ENCODE measurements at places on chromosomes 13 and 19.

DNA sequence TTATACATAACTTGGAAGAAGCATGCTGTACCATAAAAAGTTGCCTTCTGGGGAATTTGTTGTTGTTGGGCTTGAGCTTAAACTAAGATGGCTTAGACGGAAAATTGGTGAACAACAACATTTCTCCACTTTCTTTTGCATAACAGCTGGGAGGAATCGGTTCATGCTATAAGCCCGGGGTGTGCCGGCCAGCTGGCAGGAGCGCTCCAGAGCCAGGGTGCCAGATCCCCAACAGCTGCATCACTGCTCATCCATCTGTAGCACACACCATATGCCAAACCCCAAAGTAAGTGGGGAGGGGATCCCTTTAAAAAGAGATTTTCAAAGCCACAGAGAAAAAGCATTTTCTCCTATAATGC lies 419.5 kb upstream of the ARGLU1 start:
- no peak for DNase-seq

- no peak for DNase-seq
Observed at GRCh38 chr19:29807870-29808405, 3.9 kb upstream of the CCNE1 start.

- DNase-seq, result no peak
Observed at GRCh38 chr19:35703343-35703742, 1.0 kb upstream of the ZBTB32 start.

- DNase-seq, result no peak
Observed at GRCh38 chr19:33515921-33516320, 5.7 kb downstream of the PEPD start.

DNA sequence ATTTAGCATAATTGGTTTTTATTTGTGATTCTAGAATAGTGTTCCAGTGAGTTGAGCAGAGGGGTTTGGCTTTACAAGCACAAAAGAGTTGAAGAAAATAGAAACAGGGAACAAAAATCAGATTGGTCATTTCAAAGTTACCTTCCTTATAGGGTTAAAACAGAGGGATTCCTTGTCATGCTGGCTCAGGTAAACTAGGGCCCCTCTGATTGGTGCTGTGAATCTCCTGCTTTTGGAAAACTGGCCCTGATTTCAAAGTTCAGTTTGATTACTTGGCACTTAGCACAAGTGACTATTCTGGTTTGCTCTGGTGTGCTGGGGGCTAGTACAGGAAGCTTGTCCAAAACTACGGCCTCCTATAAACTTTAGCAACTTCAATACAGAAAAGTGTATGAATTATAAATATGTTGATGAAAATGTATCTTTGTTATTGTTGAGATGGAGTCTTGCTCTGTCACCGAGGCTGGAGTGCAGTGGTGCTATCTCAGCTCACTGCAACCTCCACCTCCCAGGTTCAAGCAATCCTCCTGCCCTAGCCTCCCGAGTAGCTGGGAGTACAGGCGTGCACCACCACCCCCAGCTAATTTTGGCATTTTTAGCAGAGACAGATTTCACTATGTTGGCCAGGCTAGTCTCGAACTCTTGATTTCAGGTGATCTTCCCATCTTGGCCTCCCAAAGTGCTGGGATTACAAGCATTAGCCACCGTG lies 1.9 kb upstream of the MRPS31 start:
- no peak for DNase-seq

- DNase-seq, result no peak
Observed at GRCh38 chr19:322616-323015, 22.0 kb downstream of the MIER2 start.

GRCh38 chr13:51495316-51495715 lies 42.5 kb upstream of the INTS6 start:
- no peak for DNase-seq

DNA sequence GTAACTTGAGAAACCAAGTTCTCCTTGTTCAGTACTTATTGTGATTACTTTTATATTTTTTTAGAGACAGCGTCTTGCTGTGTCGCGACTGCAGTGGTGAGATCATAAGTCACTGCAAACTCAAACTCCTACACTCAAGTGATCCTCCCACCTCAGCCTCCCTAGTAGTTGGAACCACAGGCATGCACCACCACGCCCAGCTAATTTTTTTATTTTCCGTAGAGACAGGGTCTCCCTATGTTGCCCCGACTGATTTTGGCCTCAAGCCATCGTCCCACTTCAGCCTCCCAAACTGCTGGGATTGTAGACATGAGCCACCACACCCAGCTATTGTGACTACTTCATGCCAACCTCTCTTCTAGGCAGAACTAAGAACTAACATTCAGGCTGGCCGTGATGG lies 8.3 kb downstream of the C19orf53 start:
- no peak for DNase-seq

GRCh38 chr19:6736917-6737283 lies 480 bp downstream of the GPR108 start:
- no peak for DNase-seq
